DND-41 (cell line): ENCODE measurements at places on chromosomes 16 and 17.

GRCh38 chr16:11333010-11333409 is 12.2 kb upstream of the RMI2 start:
- no peak for DNase-seq

DNA sequence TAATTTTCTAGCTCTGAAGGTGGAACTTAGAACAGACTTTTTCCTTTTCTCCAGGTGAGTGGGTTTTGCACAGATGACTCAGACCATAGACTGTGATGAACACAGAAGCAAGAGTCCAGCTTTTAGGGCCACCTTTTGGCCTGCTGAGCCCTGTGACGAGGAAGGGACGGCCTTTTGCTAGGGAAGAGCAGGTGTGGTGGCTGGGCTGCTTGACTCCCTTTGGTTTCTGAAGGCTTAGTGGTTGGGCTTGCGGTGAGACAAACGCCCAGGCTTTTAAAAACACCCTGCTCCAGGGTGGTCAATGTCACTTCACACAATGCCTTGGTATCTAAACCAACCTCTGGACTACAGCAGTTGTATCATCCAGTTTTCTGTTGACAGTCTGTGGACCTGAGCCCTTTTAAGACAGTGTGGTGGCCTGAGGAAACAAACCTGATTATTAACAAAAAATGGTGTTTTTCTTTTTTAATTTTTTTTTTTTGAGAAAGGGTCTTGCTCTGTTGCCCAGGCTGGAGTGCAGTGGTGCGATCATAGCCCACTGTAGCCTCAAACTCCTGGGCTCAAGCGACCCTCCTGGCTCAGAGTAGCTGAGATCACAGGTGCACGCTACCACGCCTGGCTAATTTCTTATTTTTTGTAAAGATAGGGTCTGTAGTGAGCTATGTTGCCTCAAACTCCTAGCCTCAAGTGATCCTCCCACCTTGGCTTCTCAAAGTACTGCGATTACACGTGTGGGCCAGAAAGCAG is 134.0 kb downstream of the SNX29 start:
- no peak for DNase-seq

DNA sequence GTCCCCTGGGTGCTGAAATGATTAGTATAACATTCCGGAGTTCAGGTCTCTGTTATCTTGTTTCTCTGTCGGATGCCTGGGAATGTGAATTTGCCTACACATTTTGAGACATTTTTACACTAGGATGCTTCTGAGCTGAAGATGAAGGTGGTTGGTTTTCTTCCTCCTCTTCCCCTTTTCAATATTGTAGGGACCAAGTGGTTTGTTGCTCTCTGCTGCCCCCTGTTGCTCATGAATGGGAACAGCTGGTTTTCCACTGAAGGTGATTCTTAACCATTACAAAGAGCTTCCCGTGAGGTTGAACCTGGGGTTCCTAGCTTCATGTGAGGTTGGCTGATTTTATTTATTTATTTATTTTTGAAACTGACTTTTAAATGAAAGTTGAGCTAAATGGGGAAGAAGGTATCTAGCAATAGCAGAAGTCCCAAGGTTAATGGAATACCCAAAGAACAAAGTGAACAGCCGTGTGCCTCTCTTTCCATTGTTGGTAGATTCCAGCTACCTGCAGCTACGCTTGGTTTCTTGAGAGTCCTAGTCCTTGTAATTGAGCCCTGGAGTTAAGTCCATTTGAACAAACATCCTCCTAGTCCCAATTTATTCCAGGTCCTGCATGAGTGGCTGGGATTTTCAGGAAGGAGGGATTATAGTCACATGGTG is 983.9 kb upstream of the EEF2KMT start:
- peak; percentile 48 for DNase-seq

- DNase-seq, result peak; percentile 66
Measured at GRCh38 chr17:55420067-55420775, 1.4 kb downstream of the MMD start.

DNA sequence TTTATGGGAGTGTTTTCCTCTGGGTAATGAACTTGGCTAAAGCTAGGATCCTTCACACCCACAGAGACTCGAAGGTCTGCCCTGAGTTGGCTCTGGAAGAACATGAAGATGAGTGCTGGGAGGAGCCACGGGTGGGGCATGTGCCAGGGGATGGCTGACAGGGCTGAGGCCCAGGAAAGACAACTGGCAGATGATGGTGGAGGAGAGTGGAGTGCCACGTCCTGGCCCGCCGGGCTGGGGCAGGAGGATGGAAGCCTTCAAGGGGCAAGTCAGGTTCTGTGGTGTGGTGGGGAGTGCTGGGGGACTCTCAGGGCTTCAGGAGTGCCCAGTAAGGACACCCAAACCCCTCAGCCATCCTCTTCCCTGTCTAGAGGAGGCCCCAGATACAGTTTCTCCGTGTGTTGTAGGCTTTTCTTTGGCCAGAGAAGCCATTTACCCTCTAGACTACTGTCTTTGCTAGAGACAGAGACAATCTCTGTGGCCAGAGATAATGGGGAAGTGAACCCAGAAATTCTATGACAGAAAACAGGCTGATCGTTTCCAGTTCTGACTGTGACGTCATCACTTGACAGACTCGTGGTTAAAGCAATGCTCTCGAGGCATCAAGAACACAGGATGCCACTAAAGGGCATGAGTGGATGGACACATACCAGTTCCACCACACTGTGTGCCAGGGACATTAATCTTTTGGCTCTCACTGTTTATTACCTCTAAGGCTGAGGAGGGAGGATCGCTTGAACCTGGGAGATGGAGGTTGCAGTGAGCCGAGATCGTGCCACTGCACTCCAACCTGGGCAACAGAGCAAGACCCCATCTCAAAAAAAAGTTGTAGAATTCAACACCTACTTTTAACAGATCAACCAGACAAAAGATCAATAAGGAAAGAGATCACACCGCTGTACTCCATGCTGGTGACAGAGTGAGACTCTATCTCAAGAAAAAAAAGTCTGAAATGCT is 18.6 kb upstream of the SLC5A10 start:
- DNase-seq, result no peak

DNA sequence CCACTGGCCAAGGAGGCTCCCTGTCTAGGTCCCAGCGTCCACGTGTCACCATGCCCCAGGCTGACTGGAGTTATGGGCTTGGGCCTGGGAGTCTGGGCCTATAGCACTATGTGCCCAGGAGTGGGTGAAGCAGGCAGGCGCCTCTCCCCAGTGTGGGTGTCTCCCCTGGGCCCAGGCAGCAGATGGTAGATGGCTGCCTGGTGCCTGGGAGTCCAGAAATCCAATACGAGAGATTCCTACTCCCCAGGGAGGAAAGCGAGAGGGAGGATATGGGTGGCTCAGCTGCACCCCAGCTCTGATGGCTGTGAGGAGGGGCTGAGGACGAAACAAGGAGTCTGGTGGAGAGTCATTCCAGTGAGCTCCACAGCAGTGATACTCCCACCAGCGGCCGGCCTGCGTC is 5.0 kb downstream of the KCNH6 start:
- no peak for DNase-seq

GRCh38 chr16:48555597-48556242 is 54.3 kb downstream of the N4BP1 start:
- no peak for DNase-seq

- no peak for DNase-seq
Measured at GRCh38 chr17:63458478-63458877, 12.4 kb upstream of the CYB561 start.

DNA sequence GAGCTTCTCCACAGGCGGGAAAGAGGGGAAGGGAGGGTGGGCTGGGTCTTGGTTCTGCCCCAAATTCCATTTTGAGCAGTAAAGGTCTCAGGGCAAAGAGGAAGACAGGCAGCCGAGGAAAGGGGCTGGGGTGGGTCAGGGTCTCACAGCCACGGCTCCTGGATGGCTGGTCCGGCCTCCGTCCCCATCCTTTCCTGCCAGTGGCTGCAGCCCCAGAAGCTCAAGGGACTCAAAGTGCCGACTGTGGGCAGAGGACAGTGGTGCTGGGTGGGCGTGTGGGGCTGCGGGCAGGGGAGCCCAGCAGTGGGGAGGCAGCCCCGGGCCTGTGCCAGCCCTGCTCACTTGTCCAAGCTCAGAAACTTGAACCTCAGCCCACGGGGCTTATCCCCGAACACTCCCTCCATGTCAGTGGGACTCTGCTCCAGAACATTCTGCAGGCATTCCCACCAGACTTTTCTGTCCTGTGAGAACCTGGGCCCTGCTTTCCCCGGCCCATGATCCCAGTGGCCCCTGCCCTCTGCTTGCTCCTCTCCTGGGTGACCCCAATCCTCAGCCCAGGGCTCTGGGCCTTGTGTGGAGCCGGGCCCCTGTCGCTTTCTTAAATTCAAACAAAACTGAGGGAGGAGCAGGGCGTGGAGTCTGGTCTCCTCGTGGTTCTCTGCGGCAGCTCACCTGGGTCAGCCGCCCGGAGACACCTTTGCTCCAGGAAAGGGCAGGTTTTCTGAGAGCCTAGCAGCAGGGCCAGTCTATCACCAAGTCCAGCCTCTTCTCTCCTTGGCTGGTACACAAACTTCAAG is 117.8 kb upstream of the METRNL start:
- no peak for DNase-seq

- DNase-seq, result no peak
Measured at GRCh38 chr16:70553645-70554044, 30.0 kb downstream of the SF3B3 start.

DNA sequence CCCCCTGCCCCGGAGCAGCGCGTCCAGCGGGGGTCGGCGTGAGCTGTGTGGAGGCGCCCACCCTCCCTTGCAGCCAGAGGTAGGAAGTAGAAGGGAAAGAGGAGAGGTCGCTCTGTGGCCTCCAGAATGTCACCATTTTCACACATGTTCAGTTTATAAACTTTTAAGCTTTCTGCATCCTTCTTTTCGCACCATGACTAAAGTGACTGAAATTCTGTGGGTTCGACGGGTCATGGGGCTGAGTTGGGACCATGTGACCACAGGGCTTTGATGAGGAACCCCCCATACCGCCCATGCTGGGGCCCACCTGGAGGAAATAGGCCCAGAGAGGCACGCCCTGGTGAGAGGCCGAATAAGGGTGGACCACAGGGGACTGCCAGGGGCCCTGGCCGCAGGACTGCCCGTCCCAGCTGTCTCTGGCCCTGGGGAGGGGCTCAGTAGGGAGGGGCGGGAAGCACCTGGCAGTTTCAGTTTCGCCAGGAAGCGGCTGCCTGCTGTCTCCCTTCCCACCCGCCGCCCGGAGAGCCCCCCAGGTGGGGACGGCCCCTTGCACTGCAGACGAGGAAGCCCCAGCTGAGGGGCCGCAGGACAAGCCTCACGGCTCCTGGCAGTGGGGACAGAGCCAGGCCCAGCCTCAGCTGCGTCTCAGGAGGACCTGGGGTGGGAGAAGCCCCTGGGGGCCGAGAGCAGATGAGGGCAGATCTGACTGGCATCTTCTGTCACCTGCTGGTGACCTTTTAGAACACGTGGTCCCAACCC is 9.0 kb downstream of the CBFA2T3 start:
- peak; percentile 44 for DNase-seq

DNA sequence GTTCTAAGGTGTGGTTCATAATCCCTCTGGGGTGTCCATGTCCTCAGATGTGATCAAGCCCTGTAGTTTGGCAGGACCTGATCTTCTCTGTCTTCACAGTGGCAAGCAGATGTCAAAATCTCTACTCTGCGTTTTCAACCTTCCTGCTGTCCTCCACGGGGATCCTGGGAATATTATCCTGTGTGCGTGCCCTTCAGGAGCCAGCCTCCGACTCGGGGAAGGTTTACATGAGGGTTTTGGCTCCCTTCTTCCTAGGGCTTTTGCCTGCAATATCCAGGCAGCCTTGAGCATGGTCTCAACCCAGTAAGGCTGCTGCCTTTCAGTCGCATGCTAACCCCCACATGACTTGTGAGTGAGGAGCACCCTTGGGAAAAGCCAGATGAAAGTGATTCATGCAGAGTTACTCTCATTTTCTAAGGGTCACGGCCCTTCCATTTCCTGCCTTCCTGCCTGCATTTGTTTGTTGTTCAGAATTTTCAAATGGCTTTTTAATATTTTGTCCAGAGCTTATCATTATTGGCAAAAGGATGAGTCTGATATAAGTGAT is 202.2 kb upstream of the CHMP6 start:
- DNase-seq, result peak; percentile 77

- no peak for DNase-seq
Measured at GRCh38 chr16:2470603-2471015, 488 bp upstream of the NTN3 start.

DNA sequence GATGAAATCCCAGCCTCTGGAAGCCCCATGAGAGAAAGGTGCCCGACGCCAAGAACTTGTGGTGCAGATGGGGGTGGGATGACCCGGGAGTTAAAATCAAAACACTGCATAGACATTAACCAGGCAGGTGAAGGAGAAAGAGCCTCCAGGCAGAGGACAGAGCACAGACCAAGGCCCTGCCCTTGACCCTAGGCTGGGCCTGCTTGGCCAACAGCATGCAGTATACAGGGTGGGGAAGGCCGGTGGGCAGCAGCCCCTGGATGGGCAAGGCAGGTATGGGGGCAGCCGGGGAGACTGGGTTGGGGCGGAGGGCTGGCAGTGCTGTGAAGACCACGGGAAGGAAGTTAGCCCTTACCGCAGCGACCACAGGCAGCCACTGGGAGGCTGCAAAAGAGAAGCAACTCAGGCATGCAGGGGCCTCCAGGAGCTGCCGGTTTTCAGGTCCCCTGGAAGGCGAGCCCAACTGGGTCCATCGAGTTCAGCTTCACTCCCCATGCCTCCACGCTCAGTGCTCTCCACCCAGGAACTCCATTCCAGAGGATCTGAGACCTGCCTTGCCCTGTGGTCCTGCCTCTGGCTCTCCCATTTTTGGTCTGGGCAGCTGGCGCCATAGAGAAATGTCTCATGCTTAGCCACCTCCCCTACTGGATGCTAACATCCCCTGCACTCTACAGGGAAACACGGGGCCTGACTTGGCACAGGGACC is 81.2 kb downstream of the C16orf95 start:
- peak; percentile 13 for DNase-seq

DNA sequence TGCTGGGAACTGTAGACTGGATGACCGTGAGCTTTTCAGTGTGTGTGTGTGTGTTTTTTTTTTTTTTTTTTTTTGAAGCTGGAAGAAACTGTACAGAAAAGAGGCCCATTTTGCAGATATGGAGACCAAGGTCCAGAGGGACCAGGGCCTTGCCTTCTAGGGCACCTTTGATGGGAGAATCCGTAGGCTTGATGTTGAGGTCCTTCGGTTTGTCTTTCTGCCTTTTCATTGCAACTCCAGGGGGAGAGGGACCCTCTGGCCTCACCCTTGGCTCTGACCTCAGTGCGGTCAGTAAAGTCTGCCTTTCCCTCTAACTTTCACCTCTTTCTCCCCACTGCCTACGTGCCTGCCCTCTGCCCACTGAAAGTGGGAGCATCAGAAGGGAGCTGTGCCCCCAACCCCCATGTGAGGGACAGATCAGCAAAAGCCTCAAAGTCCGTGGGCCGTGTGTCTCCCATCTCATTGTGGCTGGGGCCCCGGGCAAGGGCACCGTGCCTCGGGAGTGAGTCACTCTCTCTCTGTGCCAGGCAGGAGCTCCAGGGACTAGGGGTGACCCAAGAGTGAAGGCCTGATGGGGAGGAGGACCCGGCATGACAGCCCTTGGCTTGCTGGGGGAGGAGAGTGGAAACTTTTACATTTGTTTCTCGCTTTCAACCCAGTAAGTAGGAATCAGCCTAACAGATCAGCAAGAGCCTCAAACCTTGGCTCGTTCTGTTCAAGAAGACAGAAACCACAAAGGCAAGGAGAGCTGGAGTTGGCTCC is 123.6 kb downstream of the CMIP start:
- DNase-seq, result no peak

GRCh38 chr17:77374170-77374936 is 233.6 kb downstream of the SEC14L1 start:
- DNase-seq, result peak; percentile 85
